ENCODE measurements at places on chromosomes 4 and X.
A peak's percentile ranks its signal among the peaks of the same experiment; 100 is the strongest.

DNA sequence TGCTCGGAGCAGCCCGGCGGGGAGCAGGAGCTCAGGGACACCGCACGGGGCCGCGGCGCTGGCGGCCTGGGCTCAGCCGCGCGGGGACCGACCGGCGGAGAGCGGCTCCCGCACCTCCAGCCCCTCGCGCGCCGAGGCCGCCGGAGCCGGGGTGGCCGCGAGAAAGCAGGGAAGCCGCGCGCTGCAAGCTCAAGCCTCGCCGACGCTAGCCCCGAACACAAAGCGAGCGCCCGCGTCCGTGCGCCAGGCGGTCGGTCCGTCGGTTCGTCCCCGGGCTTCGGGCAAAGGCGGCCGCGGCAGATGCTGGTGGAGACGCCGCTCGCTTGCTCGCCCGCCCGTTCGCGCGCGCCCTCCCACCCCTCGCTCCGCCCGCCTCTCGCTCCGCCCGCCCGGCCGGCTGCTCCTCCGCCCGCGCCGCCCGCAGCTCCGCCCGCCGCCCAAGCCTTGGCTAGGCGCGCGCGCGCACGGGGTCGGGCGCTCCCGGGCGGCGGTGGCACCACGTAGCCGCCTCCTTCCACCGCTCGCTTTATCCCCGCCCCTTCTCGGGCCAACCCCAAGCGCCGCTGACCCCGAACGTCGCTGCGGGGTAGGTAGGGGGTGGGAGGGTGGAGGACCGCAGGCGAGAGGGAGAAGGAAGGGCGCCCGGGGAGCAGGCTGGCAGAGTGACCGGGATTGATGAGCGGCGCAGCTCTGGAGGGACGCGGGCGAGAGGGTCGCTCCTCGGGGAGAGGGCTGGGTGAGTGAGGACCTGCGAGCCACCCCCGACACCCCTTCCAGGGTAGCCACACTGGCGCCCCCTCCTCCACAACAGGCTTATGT, at the start of gene TSPAN5:
Gene TSPAN5, minus strand, starts transcription at position 325 of the 819 bp plus-strand sequence.
- peak; percentile 94 for ATAC-seq

DNA sequence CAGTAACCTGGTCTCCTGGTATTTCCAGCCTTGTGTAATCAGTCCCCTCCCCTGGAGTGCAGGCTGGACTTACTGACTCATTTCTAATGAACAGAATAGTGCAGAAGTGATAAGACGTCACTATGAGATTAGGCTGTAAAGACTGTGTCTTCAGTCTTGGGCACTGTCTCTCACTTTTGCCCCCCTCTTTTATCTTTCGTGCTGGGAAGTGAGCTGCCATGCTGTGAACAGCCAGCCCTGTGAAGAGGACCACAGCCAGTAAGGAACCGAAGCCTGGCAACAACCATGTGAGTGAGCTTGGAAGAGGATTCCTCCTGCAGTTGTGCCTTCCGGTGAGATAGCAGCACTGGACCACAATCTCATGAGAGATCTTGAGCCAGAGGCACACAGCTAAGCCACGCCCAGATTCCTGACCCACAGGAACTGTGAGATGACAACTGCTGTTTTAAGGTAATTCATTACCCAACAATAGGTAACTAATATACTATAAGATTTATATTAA, 67.5 kb upstream of the GPR34 start:
- no peak for ATAC-seq

DNA sequence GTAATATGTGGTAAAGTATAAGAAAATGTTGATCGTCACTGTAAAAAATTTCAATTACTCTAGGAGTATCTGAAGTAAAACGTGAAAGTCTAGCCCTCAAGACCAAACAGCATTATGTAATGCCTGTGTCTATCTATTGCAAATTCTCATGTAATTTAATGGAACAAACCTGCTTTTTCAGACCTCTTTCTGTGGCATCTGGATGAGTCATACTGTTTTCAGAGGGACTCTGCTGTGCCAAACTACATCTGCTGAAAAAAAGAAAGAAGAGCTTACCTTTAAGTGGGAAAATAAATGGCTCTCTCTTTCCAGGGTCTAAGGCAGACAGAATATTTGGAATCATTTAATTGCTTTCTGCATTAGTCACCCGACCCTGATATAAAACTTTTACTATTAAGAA, 89.8 kb upstream of the ARMCX2 start:
- no peak for ATAC-seq

DNA sequence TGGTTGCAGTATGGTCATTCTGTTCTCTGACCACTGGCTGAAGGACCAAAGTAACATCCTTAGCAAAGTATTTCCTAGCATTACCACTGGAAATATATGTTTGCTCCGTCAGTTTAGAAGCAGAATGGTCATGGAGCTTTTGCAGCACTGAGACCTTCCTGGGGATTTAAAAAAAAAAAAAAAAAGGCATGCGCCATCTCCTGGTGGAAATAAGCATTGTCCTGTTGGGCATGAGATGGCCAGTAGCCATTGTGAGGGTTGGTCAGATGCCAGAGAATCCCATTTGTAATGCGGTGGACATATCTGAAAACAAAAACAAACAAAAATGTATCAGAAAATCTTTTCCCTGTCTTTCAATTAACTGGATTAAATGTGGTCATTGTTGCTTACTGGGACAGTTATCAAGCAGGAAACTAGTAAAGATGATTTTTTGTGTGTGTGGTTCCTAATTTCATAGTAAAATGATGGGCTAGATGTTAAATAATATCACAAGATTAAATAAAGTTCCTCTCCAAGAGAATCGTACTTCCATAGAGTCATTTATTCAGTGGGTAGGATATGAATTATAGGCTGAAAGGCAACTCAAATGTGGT, 139.6 kb downstream of the SOWAHB start:
- no peak for ATAC-seq

GRCh38 chrX:19372547-19373331, 29.0 kb downstream of the PDHA1 start:
- peak; percentile 50 for ATAC-seq

DNA sequence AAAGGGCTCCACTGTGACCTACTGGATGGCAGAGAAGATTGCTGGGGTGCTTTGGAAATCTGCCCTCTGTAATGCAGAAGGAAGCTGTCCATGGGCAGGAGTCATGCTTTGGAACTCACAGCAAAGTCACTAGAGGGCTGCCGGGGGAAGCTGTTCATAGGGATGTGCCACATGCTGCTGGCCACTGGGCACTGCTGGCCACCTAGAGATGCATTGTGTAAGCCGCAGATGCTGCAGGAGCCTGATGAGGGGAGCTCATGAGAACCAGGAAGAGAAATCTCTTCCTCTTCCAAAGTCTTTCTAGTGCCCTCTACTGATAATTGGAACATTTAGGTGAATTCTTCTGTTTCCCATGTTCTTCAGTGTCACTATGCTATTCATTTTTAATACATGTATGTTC, 31.2 kb upstream of the UXT start:
- ATAC-seq: no peak

GRCh38 chr4:26346203-26346620, 25.4 kb downstream of the RBPJ start:
- no peak for ATAC-seq

GRCh38 chr4:143358923-143359643, 22.4 kb downstream of the GAB1 start:
- peak; percentile 64 for ATAC-seq

- no peak for ATAC-seq
Measured at GRCh38 chrX:119036107-119037029, 36.4 kb upstream of the CT47C1 start.

GRCh38 chrX:57177070-57177469, 39.9 kb upstream of the SPIN2A start:
- no peak for ATAC-seq

DNA sequence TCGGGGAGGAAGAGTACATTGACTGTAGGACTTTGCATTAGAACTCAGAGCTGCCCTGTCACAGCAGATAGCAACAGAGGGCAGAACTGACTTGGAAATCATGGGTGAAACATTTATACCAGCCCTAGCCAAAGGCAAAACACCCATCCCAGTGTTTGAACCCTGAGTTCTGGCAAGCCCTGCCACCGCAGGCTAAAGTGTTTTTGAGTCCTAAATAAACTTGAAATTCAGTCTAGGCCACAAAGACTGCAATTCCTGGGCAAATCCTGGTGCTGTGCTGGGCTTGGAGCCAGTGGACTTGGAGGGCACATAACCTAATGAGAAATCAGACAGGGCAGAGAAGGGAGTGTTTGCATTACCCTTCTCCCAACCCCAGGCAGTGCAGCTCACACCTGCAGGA, 1015.7 kb downstream of the FSTL5 start:
- no peak for ATAC-seq
